Lower lobe of right lung (tissue), 2 donors: ENCODE measurements at places on chromosomes 5 and 9. TPM values are rescaled to one million over a fixed set of nuclear protein-coding genes. Genes with fewer than 3 reads are reported as not detected.

GRCh38 chr9:75088646-75089372 lies 495 bp downstream of the OSTF1 start:
- DNase-seq = peak; percentile 87
- H3K27ac ChIP-seq = peak overlapping the region; percentile 99
- H3K36me3 ChIP-seq = no peaks in the 10 kb centered on the region
- peak overlapping the region; percentile 93 for H3K4me3 ChIP-seq
- H3K27me3 ChIP-seq = no peaks in the 10 kb centered on the region

Gene TMEM38B
- total RNA-seq = 10.9 TPM

DNA sequence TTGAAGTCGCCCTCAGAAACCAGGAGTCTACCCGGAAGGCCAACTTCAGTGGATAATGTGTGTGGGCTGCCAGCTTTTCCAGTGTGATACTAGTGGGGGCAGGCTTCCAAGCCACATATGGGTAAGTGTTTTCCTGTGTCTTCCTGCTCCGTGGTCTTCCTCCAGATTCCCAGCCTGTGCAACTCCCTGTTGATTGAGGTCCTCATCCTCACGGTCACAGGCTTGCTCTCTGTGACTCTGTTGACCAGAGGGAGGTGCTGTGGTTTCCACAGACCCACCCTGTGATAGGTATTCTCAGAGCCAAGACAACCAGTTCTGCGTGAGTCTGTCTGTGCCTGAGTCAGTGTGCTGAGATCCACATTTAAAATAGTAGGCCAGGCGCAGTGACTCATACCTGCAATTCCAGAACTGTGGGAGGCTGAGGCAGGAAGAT lies 388.0 kb upstream of the IRX2 start:
- H3K27me3 ChIP-seq = no peaks in the 10 kb centered on the region
- DNase-seq = no peak
- no peaks in the 10 kb centered on the region for H3K36me3 ChIP-seq
- no peaks in the 10 kb centered on the region for H3K4me1 ChIP-seq

Gene SPATA31C1
- total RNA-seq = not detected

GRCh38 chr9:123364241-123364824 lies 8.3 kb downstream of the CRB2 start:
- peaks cover 5% of the 10 kb centered on the region for H3K4me1 ChIP-seq
- H3K36me3 ChIP-seq = no peaks in the 10 kb centered on the region
- peaks cover 13% of the 10 kb centered on the region for H3K27me3 ChIP-seq
- no peak overlapping the region for H3K27ac ChIP-seq
- no peak overlapping the region for H3K4me3 ChIP-seq
